ENCODE measurements at places on chromosomes 7 and 10.

DNA sequence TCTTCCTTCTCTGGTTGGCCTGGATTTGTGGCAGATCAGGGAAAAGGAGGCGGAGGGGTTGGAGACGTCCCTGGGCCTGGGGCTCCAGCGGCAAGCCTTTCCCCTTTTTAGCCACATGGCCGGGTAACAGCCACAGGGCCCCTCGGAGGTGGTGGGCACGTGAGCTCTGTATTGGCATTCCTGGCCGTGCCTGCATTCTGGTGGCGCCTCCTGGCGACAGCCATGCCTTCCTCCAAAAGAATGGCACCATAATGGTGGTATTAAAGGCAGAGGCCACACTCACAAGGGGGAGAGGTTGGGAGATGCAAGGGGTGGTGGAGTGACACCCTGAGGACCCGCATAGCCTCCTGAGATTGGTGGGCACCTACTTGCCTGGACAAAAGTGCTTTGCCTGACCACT lies 3.0 kb upstream of the AQP1 start:
- DNase-seq = no peak

DNA sequence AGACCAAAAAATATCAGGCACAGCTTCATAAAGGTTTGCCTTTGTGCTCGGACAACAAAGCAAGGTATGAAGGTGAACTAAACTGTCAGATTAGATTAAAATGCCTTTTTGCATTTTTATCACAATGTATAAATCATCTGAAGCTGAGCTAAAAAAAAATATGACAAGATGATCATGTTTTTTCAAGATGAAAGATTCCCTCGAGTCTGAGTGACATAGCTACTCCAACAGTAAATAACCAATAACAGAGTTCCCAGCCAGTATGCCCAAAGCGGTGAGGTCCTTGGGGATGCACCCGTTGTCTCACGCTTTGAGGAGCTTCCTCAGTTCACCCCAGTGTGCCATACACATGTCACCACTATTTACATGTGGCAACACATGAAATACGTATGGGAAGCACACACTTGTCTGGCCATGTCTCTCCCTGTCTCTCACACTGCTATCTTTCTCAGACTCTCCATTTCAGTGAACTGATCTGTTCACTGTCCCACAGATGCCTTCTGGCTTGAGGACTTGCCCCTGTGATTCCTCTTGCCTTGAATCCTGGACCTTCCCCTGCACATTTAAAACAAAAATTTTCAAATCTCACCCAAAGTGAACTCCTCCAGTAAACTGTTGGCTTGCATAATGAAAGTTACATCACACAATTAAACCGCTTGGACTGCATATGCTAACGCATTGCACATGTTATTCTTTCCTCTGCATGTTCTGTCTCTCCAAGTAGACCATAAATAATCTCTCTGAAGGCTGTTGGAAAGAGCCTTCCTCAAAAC lies 2.6 kb upstream of the PIK3CG start:
- DNase-seq = no peak

DNA sequence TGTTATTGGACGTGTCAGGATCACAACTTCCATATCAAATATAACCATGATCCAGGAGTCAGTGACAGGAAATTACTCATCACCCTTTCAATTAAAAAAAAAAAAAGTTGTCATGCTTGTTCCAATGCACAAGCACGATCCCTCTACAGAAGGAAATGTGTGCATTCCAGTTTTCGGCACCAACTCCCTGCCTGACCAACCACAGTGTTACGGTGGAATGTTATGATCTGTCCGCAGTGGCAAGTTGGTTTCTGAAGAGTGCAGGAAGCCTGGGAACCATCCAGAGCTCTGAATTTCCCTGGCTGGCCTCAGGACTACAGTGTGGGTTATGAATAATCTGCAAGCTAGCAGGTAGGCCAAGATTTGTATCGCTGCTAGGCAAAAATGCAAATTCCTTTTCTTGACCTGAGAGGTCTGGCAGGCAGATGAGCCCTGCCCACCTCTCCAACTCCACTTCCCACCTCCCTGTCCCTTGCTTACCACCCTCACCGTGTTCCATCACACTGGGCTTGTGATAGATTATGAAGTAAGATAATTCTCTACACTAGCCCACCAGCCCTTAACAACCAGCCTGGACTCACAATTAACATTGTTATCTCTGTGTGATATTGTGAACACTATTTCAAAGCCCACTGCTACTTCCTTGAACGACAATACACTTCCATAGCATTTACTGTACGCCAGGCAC lies 20.4 kb downstream of the FRMPD2 start:
- no peak for DNase-seq

DNA sequence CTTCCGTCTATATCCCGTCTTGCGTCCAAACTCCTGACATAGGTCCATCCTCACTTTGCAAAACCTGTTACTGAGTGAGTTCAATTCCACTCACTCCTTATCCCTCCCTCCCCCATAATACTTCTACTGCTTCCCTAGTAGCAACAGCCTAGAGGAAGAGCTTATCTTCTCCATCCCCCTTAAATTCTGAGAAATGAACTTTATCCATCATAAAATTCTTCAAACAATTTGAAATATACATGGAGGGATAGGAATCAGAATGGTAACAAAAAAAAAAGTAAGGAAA lies 27.6 kb downstream of the SEMA3C start:
- no peak for DNase-seq

- no peak for DNase-seq
These were observed at the start of gene SLC39A12 for GRCh38 chr10:17951868-17952371. Gene SLC39A12 (plus strand): TSS chr10:17951918. CDS start chr10:17953277, 1,359 bp downstream.

GRCh38 chr10:48683868-48684267 lies 805 bp upstream of the WDFY4 start:
- no peak for DNase-seq

DNA sequence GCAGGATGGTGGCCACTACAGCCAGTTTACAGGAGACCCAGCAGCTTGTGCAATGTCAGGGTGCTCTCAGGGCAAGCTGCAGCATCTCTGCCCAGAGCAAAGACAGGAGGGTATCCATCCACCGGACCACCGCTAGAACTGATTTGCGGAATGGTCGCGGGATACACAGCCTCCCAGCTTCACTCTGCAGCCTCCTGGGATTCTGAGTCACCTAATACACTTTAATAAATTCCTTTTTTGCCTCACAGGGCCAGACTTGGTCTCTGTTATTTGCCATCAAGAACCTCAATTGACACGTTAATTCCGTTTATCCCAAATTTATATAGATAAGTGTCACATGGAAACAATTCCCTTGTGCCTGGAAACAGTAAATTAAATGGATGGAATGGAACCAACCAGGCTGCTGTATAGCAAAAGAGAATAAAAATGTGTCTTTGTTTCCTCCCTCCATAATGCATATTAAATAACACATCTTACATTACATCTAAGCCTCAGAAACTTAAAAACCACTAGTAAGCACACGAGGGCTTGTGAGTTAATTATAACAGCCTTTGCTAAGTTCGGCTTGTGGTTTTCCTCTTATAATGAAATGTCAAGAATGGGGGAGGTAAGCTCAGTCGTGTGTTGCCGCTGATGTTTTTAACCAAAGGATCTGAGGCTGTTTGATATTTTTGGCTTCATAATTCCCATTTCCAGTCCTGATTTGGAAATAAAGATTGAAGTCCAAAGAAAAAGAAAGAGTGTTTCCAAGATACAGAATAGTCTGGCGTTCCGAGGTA lies 52.1 kb downstream of the ADRB1 start:
- DNase-seq = no peak

DNA sequence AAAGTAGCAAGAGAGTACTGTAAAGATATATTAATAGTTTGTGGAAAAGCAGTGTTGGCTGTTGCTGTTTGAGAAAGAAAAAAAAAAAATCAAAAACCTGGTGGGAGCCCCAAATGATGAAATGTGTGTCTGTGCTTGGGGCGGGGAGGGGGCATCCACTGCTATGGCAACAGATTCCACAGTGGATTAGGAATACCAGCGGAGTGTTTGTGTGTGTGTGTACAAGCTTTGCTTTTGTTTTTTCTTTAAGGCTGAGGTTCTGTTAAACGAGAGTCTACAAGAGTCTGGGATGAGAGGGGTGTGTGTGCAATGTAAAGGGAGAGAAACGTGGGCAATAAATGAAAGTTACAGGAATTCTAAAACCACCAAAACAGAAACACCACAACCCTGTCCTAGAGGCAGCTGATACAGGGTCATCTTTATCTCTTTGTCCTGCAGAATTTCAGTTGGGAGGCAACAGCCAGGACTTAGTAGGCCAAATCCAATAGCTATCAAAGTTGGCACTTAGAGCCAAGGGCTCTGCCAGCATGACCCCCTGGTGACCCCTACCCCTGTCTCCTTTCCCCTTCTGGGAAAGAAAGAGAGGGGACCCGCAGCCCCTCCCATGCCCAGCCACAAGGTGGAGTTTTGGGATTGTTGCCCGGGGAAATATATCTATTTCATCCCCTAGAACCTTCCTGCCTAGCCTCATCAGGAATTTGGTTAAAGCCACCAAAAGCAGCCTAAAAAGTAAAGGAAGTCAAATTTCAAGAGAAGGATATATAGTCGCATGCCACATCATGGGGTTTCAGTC lies 85.4 kb downstream of the OSBPL3 start:
- DNase-seq = no peak

DNA sequence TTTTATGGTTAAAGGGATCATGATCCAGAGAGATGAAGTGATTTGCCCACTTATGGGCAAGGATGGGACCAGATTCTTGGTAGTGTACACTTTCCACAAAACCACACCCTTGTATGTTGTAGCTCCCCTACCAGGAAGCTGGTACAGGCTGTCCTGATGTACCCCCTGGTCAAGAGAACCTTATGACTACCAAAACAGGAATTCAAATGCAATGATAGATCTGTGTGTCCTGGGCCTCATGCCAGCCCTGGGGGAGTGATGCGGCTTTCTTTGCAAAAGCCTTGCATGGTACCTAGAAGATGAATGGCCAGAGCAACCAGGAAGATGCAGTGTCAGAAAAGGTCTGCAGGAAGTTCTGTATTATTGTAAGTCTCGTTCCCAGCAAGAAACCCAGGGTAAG lies 94.9 kb upstream of the AGK start:
- no peak for DNase-seq

DNA sequence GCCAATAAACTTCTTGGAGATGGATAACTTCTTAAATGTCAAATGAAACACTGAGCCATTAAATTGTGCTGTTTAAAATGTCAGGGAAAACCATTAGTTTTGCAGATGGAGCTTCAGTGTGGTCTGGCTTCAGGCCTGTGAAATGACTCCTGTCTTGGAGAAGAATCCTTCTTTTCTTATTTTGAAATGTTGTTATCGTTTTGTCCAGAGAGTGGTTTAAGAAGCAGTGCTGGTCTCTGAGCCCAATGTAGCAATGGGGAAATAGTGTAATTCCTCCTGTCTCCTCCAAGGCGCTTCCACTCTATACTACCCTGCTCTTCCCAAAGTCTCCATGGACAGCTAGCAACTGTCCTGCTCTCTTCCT lies 177.6 kb downstream of the REEP3 start:
- DNase-seq = no peak

GRCh38 chr7:46681865-46682503 lies 760.9 kb upstream of the IGFBP3 start:
- no peak for DNase-seq

DNA sequence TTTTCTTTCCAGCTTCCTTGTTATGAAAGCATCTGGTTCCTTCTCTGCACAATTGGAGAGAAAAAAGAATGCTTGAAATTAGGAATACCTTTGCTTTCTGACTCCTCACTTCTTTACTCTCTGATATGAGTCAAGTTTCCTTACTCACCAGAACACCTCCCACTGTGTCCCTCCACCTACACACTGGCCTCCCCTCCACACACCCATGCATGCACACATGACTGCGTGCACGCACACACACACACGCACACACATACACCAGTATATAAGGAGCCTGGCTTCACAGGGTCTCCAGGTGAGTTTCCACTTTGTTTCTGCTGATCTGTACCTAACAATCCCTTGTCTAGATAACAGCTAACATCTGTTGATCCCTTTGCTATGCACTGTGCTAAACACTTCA lies 11.4 kb upstream of the PTER start:
- DNase-seq = no peak

DNA sequence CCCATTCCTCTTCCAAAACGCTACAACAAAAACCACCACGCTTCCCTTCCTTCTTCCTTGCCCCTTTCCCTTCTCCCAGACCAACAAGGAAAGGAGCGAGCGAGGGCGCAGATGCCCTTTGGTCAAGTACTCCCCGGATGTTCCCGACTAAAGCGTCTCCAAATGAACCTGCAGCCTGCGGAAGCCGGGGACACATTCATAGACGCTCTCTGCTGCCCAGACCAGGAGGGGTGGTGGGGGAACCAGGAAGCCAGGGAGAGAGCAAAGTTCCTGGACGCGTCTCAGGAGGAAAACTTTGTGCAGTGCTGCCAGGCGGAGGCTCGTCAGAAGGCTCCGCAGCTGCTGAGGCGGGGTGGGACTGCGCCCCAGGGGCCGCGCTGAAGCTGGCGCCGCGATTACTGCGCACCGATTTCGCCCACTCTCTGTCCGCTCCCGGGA lies 754 bp downstream of the SEMA3D start:
- DNase-seq = no peak

- DNase-seq = no peak
These were observed 62.4 kb upstream of the DOCK1 start for GRCh38 chr10:126842836-126843235.

- no peak for DNase-seq
These were observed 191.0 kb downstream of the CAMK1D start for GRCh38 chr10:12540341-12540781.

DNA sequence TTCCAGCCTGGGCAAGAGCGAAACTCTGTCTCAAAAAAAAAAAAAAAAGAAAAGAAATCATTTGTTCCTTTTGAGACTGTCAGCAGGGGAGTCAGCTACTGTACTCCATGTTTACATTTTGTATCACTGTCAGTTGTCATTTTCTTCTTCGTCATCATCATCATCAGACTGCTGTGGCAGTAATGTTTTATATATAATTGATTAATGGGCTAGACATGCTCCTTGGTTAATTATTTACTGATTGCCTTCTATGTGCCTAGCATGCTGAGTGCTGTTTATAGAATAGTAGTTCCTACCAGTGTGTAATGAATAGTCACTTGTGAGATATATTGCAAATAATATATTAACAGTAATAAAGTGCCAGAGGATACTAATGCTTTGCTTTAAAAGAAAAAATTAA lies 50.5 kb downstream of the VCL start:
- DNase-seq = no peak

- no peak for DNase-seq
These were observed 141.8 kb upstream of the GPR22 start for GRCh38 chr7:107327986-107328569.

GRCh38 chr10:78070726-78071125 lies 37.1 kb downstream of the RPS24 start:
- DNase-seq = no peak

DNA sequence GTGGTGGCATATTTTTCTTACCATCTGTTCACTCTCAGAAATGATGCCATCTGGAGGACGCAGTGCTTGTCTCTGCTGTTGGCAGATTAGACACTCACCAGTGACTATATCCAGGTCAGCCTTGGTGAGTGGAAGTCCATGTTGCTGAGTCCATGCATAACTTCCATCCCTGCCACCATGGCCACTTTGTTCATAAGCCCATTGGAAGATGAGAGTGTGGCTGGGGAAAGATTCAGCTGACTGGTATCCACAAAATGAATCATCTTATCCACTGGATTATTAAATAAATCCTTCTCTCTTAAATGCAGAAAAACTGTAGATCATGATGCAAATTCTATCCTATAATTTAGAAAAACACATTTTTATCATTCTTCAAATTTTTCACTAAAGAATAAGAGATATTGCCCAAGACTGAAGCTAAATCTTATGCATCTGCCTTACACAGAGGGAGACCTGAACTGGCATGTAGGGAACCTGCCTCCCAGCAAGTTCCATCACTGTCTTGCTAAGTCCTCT lies 726.9 kb downstream of the TNS3 start:
- DNase-seq = no peak

- DNase-seq = no peak
These were observed 1059.4 kb downstream of the NRG3 start for GRCh38 chr10:82934429-82934828.

All from stimulated activated CD8-positive, alpha-beta memory T cell treated with anti-CD3 and anti-CD28 coated beads, Interleukin-2, amount 100 ng/mL, for 1 hour (primary cell).